ENCODE measurements at places on chromosomes 4 and X.

- no peak for DNase-seq
These were observed 115.1 kb upstream of the IL13RA1 start for GRCh38 chrX:118612290-118612689.

- DNase-seq: no peak
These were observed 33.9 kb downstream of the PDK3 start for GRCh38 chrX:24498975-24499374.

- no peak for DNase-seq
These were observed 65.3 kb downstream of the PDLIM5 start for GRCh38 chr4:94516999-94517398.

DNA sequence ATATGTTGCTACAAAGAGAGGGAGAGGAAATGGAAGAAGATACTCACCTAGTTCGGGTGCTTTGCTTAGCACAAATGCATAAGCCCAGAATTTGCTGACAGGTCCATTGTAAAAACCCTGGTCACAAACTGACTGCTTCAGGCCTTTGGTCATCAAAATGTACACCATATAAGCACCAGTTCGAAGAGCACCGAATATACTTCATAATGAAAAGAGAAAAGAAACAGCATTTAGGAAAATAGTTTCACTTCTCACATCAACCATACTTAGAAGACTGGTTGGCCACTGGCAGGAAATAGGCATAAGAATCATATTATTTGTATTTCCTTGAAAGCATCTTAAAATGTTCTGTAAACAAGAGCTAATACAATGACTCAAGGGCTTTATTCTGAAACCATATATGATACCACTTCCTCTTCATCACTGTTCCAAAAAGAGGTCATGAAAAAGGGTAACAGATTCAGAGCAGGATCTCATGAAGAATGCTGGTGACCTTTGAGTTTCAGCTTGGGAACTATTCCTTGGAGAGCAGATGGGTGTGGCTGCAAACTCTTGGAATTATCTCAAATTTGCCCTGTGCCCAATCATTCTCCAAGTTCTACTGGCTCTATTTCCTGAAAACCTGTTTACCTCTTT is 138.7 kb downstream of the ELOVL6 start:
- no peak for DNase-seq

GRCh38 chr4:158229768-158230167 is 19.5 kb downstream of the TMEM144 start:
- DNase-seq: no peak

DNA sequence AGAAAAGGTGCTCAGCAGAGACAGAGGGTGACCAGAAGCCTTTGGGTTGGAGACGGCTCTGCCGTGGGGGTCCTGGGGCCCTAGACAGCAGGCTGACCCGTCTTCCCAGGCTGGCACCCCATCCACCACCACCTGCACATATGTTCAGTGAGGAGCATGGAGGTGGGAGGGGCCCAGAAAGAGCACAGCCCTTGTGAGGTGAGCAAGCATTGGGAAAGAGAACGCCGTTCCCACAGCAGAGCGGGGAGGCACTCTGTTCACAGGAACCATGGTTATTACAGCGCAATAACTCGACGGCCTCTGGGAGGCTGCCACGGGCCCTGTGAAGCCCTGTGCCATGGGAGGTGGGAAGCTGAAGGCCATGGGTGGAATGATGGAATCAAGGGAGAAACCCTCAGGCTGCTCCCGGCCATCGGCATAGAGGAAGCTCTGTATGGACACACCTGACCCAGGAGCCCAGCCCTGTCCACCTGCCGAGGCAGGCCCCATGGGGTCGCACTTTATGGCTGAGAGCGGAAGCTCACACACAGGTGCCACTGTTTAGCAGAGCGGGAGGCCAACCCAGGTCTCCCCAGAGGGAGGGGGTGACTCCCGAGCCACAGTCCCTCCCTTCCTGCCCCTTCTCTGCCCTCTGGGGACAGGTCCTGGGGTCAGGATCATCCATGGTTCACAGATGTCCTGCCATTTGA is 93.5 kb upstream of the AFAP1 start:
- no peak for DNase-seq

GRCh38 chrX:83658731-83659130 is 150.6 kb downstream of the POU3F4 start:
- DNase-seq: no peak

DNA sequence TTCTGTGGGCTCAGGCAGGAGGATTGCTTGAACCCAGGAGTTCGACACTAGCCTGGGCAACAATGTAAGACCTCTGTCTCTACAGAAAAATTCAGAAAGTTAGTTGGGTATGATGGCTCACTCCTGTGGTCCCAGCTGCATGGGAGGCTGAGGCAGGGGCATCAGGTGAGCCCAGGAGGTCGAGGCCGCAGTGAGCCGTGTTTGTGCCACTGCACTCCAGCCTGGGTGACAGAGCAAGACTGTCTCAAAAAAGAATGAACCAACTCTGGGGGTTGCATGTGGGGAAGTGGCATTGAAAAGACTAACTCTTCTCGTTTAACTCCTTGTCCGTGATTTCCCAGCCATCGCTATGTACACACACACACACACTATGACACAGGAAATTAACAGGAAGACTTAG is 26.9 kb downstream of the ENOPH1 start:
- no peak for DNase-seq

DNA sequence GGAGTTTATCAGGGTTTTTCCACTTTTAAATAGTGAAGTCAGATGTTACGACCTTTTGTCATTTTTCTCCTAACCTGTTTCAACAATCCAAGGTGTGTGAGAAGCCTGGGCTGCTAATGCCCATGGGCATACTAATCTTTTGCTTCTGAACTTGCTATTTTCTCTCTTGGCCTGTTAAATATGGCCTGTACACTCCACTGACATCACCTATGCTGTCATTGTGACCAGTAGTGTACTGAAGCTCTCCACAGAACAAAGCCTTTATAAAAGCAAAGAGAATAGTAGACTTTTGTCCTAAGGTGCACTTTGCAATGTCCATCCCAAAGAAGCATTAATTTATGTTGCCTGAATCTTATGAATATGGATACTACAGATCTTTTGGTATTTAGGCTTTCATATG is 1490.5 kb downstream of the STIM2 start:
- DNase-seq: no peak

- no peak for DNase-seq
These were observed 151.8 kb downstream of the CCNG2 start for GRCh38 chr4:77308843-77309242.

DNA sequence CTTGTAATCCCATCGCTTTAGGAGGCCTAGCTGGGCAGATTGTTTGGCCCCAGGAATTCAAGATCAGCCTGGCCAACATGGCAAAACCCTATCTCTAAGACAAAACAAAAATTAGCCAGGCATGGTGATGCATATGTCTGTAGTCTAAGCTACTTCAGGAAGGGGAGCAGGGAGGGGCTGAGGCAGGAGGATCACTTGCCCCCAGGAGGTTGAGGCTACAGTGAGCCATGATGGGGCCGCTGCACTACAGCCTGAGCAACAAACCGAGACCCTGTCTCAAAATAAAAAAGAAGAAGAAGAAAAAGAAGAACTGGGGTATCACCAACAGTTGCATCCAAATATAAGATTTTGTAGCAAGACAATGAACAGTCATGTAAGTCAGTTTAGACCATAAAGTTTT is 47.3 kb upstream of the NFKB1 start:
- DNase-seq: no peak

DNA sequence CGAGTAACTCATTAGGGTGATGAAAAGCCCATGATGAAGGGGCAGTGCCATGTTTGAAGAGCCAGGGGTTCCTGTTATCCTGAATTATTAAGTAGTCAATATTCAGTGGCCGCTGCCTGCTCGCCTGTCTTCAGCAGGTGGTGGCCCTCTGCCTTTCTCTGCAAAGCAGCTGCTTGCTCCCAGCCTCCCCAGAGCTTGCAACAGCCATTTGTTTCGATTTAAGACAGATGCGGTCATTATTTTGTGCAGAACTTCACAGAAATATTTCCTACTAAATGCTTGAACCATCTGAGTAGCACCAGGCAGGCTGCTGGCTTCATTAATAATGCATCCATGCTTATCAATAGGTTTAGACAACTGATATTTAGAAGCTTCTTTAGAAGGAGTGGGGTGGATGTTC is 104.3 kb upstream of the TTC29 start:
- DNase-seq: no peak

DNA sequence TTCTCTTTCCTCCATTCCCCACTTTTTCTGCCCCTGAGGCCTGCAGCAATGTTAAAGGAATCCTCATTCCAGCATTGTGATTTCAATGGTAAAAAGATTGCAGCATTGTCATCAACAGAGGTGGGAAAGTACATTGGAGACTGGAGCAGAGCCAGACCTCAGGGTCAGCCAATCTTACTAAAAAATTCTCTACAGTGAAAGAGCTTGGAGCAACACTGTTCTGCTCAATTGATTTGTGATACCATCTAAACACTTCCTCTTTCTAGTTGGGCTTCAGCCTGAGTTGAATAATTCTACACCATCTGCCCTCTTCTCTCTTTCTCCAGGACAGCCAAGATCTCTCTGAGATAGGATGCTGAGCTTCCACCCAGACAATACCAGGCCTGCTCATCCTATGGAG is 176.5 kb downstream of the AR start:
- DNase-seq: no peak

GRCh38 chr4:108488865-108489264 is 131.5 kb upstream of the RPL34 start:
- DNase-seq: no peak
